ENCODE measurements at places on chromosomes 7 and 10.

DNA sequence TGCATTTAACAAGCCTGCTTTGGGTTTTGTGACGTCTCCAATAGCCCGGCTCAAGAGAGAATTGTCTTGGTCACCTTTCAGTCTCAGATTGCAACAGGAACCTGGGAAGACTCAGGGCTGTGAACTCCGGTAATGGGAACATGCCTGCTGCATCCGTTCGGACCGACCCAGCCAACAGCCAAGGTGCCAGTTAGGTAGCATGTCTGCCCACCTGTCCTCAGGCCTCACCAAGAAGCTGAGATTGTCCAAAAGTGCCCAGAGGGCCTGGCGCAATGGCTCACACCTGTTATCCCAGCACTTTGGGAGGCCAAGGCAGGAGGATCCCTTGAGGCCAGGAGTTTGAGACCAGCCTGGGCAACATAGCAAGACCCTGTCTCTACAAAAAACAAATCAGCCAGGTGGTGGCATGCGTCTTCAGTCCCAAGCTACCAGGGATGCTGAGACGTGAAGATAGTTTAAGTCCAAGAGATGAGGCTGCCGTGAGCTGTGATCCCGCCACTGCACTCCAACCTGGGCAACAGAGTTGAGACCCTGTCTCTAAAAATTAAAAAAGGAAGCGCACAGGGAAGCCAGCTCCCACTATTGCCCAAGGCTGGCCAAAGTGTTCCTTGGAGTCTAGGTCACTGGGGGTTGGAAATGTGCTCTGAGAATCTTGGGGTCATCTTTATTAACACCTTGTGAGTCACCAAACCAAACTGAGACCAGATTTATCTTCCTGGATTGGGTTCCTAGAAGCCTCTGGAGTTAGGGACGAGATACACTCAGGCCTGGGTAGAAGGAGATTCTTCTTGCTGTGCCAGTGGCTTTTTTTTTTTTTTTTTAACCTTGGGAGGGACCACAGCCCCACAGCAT lies 26.9 kb downstream of the BAG3 start:
- DNase-seq: no peak

GRCh38 chr7:24075426-24075810 lies 208.6 kb upstream of the NPY start:
- DNase-seq: no peak

GRCh38 chr10:124324856-124325632 lies 93.7 kb downstream of the OAT start:
- DNase-seq: no peak

DNA sequence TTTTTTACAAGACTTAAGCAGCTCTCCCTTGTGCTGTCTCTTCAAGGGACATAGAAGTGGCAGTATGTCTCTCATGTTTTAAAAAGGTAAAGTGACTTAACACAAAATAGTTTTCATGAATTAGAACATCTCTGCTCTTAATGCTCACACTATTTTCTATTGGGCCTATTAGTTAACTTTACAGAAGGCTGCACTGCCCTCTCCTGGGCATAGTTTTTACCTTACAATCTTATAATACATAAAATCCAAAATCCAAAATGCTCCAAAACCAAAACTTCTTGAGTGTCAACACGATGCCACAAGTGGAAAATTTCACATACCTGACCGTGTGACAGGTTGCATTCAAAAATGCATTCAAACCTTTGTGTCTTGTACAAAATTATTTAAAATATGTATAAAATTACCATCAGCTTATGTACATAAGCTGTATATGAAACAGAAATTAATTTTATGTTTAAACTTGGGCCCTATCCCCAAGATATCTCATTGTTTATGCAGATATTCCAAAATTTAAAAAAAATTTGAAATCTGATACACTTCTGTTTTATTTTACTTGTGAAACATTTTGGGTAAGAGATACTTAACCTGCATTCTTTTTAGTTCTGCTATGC lies 25.8 kb downstream of the TES start:
- peak; percentile 77 for DNase-seq

GRCh38 chr7:102978284-102978683 lies 65.5 kb downstream of the LRRC17 start:
- no peak for DNase-seq

DNA sequence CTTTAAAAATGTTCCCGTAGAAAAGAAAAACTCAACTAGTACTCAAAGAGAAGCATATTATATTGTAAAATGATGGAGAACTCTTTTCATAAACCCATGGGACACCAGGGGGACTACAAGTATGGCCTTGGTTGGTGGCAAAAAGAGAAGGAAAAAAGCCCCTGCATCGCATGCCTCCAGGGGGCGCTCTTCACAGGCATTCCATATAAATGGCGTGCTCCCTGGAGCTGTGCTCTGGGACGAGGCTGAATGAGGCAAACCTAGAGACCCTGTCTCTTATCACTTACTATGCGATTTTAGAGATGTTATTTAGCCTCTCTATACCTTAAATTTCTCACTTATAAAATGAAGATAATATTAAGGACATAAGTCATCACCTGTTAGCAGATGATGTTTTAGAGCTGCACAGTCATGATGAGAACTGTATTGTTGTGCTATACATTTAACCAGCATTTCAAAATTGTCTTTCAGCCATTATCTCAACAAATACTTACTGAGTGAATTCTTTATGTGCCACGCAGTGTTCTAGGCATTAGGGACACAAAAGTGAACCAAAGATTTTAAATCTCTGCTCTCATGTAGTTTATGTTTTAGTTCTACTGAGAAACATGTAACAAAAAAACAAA lies 105.8 kb downstream of the ARHGAP21 start:
- DNase-seq: peak; percentile 66

- no peak for DNase-seq
Observed at GRCh38 chr10:33754052-33754451, 419.6 kb upstream of the NRP1 start.

DNA sequence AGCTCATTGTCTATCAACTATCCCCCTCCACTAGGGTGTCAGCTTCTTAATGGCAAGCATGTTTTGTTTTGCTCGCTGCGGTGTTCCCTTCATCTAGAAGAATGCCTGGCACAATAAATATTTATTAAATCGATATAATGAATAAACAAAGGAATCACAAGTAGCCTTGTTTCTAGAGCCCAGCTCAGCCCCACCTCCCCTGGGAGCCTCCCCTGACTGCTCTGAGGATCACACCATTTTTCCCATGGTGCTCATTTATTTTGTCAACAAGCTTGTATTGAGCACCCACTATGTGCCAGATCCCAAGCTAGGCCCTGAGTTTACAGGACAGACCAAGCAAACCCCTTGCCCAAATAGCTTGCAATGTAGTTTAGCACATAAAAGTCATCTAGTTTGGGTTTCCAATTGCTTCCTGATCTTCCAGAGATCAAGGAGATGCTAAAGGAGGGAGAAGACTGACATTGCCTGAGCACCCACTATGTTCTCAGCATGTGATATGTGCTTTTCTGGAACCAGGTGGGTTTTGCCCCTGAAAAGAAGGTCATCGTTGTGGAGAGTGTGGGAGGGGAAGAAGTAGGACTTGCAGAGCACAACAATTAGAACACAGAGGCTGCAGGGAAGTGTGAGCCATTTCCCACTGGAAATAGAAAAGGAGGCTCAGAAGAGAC lies 42.3 kb upstream of the GPAM start:
- DNase-seq: no peak

Data from CD4-positive, alpha-beta T cell treated with Interleukin-6 for 4 hours (primary cell).